ENCODE measurements at places on chromosomes 12 and 14.

GRCh38 chr12:127640181-127640886 is 626.6 kb upstream of the TMEM132C start:
- DNase-seq = no peak

- no peak for DNase-seq
These were observed 42.2 kb upstream of the ATP23 start for GRCh38 chr12:57899010-57899662.

- no peak for DNase-seq
These were observed 203.8 kb upstream of the RGS6 start for GRCh38 chr14:71728386-71728785.

DNA sequence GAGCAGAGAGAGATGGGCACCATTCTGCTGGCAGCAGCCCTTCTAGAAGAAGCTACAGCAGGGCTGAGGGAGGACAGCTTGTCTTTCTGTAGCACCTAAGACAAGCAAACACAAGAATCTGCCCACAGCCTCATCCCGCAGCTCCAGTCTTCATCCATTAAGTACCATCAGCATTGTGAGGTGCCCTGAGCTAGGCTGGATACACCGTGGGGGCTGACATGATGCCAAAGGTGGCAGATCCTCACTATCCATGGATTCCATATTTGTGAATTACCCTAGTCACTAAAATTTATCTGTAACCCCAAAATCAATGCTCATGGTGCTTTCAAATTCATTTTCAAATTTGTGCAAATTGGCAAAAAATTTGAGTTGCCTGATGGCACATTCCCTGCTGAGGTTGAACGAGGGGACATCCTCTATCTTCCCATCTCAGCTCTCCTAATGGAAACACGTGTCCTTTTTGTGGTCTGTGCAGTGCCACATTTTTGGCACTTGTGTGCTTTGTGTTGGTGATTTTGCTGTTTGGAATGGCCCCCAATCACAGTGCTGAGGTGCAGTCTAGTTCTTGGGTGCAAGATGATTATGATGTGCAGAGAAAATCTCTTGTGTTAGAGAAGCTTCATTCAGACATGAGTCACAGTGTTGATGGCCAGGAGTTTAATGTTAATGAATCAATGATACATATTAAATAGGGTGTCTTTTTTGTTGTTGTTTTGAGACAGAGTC is 7.0 kb downstream of the PITPNM2 start:
- no peak for DNase-seq

- DNase-seq = no peak
These were observed 225.1 kb downstream of the BCAT1 start for GRCh38 chr12:24723759-24724158.

DNA sequence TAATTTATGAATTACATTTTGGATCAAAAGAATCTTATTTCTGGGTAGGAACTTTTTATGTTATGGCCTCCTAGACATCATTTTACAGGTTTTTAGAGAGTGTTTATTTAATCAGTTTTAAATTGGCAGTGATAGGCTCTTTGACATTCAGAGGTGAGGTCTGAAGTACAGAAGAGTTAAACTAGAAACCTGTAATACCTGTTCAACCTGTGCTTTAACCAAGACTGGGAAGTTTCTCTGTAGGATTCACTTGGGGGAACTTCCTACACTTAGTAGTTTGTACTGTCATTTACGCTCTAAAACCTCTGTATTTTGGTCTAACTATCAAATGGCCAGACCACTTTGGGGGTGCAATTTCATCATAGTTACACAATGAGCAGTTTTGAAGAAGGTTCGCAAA is 35.9 kb downstream of the PLEKHA5 start:
- no peak for DNase-seq

- DNase-seq = no peak
These were observed 51.0 kb downstream of the TMEM121 start for GRCh38 chr14:105577314-105577861.

- no peak for DNase-seq
These were observed 965.3 kb downstream of the AACS start for GRCh38 chr12:126030573-126030972.

GRCh38 chr12:26748412-26748740 is 84.6 kb downstream of the ITPR2 start:
- DNase-seq = no peak

GRCh38 chr14:80239631-80240030 is 28.3 kb upstream of the DIO2 start:
- no peak for DNase-seq

DNA sequence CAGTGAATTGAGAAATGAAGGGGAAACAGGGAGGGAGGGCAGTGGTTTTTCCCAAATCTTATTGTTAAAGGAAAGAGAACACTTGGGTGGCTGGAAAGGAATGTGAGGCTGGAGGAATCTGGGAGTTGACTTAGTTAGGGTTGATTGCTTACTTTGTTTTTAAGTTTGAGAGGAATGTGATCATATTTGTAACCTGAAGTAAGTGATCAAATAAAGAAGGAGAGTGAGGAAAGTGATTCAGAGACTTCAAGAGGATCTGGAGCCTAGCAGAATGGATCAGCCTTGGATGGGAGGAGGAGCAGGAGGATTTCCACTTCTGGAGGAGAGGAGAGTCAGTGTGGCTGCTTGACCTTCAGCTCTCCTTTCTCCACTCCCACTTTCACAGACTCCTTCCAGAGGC is 6.0 kb upstream of the LRP6 start:
- DNase-seq = no peak

GRCh38 chr14:90274808-90275457 is 18.6 kb downstream of the PSMC1 start:
- no peak for DNase-seq

- no peak for DNase-seq
These were observed 41.1 kb downstream of the GTF2A1 start for GRCh38 chr14:81179631-81180030.

DNA sequence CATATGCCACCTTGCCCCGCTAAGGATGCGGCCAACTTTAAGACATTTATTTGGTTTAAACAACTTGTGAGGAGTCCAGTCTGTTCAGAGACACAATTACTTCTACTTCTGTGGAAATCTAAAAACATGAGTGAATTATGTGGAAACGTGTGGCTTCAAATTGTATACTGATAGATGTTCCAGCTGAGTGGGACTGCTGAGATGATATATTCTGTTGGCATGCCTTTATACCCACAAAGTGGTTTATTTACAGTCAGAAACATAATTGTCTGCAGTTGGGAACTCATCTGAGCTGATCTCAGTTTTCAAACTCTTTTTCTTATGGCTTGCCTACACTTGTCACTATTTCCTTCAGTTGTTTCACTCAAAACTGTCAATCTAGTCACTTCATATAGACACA is 67.8 kb downstream of the FLRT2 start:
- DNase-seq = no peak

- no peak for DNase-seq
These were observed 144.6 kb downstream of the RAD51B start for GRCh38 chr14:67963960-67964812.

- no peak for DNase-seq
These were observed 16.5 kb downstream of the CHPT1 start for GRCh38 chr12:101713930-101714329.

GRCh38 chr12:57626111-57626920 is 6.7 kb downstream of the B4GALNT1 start:
- no peak for DNase-seq

- DNase-seq = no peak
These were observed 9.9 kb downstream of the SLC15A4 start for GRCh38 chr12:128813883-128814282.

DNA sequence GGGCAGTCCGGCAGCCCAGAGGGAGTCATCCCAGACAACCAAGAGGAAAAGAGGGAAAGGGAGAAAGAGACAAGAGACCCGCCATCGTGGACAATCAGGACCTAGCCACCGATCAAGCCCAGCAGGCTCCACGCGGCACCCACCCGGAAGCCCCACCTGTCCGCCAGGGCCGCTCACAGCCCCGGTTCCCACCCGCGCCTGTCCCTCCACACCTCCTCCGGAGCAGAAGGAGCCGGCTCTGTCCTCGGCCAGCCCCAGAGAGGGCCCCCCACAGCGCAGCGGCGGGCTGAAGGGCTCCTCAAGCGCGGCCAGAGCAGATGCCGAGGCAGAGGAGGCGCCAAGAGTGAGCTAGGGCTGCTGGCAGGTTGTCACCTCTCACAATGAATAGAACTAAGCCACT is 784.7 kb upstream of the FBXO33 start:
- no peak for DNase-seq

DNA sequence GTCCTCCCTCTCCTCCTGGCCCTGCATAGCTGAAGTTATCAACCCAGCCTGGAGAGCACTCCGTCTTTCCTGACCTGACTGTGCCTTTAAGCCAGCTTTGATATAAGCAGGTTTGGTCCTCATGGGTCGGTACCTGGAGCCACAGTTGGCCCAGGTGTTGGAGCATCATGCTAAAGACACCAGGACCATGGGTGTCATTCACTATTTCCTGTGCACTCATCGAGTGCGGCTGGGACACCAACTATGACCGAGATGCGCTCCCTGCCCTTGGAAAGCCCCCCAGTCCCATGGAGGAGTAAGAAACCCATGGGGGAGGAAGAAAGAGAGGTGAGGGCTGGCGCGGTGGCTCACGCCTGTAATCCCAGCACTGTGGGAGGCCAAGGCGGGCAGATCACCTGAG is 78.9 kb upstream of the CCND2 start:
- no peak for DNase-seq
